ENCODE measurements at places on chromosomes 3 and 15.

DNA sequence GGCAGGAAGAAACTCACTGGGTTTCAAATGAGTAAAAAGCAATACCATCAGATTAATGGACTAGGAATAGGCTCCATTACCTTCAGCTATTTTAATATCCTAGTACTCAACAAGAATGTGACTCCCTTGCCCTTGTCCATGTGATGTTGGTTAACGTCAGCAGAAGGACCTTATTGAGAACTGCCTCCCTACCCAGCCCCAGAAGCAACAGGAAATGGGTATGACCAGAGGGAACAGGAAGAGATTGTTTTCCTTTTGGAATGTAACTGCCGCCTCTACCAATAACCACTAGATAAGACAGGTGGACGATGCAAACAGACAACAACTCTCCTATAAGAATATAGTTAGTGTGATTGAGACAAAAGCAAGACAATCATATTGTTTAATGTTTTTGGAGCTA is 10.4 kb upstream of the MME start:
- no peak overlapping the region for H3K27ac ChIP-seq
- no peak for DNase-seq
- no peak overlapping the region for H3K4me3 ChIP-seq
- no peaks in the 10 kb centered on the region for H3K4me1 ChIP-seq

DNA sequence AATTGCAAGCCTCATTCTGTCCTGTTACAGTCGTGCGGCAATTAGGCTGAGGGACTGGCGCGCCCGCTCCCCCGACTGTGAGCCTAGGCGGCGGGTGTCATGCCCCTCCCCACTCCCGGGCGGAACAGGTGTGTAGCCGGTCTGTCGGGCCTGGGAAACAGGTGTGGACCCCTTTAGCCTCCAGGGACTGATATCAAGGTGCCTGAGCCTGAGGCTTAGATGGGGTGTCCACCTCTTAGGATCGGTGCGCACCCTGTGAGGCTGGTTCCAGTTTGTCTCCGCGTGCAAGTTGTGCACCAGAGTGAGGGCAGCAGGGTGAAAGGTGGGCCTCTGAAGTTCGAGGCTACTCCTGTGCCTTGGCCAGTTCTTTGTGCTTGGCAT is 686 bp downstream of the VPS8 start:
- no peaks in the 10 kb centered on the region for H3K36me3 ChIP-seq
- no peaks in the 10 kb centered on the region for H3K4me1 ChIP-seq

- H3K27ac ChIP-seq, result no peak overlapping the region
- no peaks in the 10 kb centered on the region for H3K27me3 ChIP-seq
- DNase-seq, result peak; percentile 19
- H3K4me3 ChIP-seq, result no peak overlapping the region
- H3K4me1 ChIP-seq, result no peaks in the 10 kb centered on the region
- H3K36me3 ChIP-seq, result no peaks in the 10 kb centered on the region
Observed at GRCh38 chr15:39543651-39544050, 37.2 kb upstream of the THBS1 start.

GRCh38 chr15:85744579-85744978 is 50.1 kb downstream of the KLHL25 start:
- no peak overlapping the region for H3K27ac ChIP-seq
- H3K27me3 ChIP-seq, result no peaks in the 10 kb centered on the region
- peaks cover 3% of the 10 kb centered on the region for H3K4me1 ChIP-seq
- no peak for DNase-seq
- no peak overlapping the region for H3K4me3 ChIP-seq

GRCh38 chr3:150232992-150233451 is 175.1 kb upstream of the TSC22D2 start:
- no peaks in the 10 kb centered on the region for H3K36me3 ChIP-seq
- H3K27ac ChIP-seq, result no peak overlapping the region
- H3K4me3 ChIP-seq, result no peak overlapping the region
- no peak for DNase-seq
- H3K27me3 ChIP-seq, result no peaks in the 10 kb centered on the region
- 0 out of 2 replicates have a peak, but pooled peaks cover under 1% of the 10 kb centered on the region for H3K4me1 ChIP-seq

DNA sequence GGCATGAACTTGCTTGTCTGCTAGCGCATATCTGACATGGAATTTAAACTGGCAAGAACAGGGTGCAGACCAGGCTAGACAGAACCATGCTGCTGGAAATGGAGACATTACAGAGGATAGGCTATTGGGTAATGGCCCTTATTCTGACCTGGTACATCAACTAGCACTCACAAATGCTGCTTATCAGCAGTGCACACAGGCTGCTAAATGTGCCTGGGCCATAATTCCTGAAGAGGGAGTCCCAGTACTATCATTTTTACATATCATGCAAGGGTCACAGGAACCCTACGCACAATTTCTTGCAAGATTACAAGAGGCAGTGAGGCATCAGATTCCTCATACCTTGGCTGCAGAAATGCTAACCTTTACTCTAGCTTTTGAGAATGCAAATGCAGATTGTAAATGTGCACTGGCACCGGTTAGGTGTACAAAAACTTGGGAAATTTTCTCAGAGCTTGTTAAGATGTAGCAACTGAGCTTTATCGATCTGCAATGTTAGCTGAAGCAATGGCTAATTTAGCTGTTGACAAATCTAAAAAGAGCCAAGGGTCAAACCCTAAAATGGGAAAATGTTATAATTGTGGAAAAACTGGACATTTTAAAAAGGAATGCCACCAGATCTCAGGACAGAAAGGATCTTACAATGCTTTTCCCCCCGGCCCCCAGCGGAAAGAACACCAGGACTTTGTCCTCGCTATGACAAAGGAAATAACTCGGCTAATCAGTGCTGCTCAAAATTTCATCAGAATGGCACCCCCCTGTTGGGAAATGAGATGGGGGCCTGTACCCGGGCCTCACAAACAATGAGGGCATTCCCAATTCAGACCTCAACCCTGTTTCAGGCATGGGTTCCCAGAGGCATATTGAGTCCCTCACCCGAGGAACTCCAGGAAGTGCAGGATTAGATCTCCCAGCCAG is 21.1 kb downstream of the CCRL2 start:
- H3K36me3 ChIP-seq, result no peaks in the 10 kb centered on the region
- no peak overlapping the region for H3K27ac ChIP-seq
- no peak overlapping the region for H3K4me3 ChIP-seq
- no peak for DNase-seq
- no peaks in the 10 kb centered on the region for H3K4me1 ChIP-seq

GRCh38 chr15:88635318-88635717 is 3.5 kb upstream of the ISG20 start:
- H3K4me1 ChIP-seq, result peaks cover 19% of the 10 kb centered on the region
- peaks cover 17% of the 10 kb centered on the region for H3K36me3 ChIP-seq
- H3K4me3 ChIP-seq, result no peak overlapping the region

DNA sequence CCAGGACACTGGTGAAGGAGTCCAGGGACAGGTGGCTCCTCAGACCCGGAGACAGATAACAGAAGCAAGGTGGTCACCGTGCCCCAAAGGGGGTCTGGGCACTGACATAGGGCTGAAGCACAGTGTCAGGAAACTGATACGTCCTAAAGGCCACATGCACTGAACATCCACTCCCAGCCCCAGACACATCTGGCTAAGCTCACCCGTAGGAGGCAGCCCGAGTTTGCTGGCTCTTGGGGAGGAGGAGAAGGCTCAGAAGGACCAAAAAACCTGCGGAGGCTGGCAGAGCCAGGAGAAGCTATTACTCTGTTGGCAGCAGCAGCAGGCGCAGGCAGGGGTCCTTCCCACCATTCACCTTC is 1.2 kb downstream of the CACNA2D2 start:
- no peak for DNase-seq
- H3K4me1 ChIP-seq, result peaks cover 11% of the 10 kb centered on the region
- H3K27ac ChIP-seq, result no peak overlapping the region
- H3K36me3 ChIP-seq, result no peaks in the 10 kb centered on the region
- peaks cover 26% of the 10 kb centered on the region for H3K27me3 ChIP-seq

- no peak overlapping the region for H3K27ac ChIP-seq
- no peaks in the 10 kb centered on the region for H3K36me3 ChIP-seq
- no peaks in the 10 kb centered on the region for H3K27me3 ChIP-seq
- H3K4me1 ChIP-seq, result peaks cover 6% of the 10 kb centered on the region
Observed at GRCh38 chr3:47475029-47475569, 642 bp downstream of the SCAP start.

- no peak overlapping the region for H3K4me3 ChIP-seq
- H3K4me1 ChIP-seq, result peaks cover under 1% of the 10 kb centered on the region
- no peak for DNase-seq
- H3K27me3 ChIP-seq, result peaks cover 2% of the 10 kb centered on the region
Observed at GRCh38 chr15:78714890-78715289, 73.9 kb upstream of the CHRNB4 start.

GRCh38 chr15:74129586-74130154 is 716 bp upstream of the ISLR2 start:
- H3K27me3 ChIP-seq, result peaks cover 74% of the 10 kb centered on the region
- DNase-seq, result no peak
- peak overlapping the region; percentile 31 for H3K4me3 ChIP-seq
- no peaks in the 10 kb centered on the region for H3K36me3 ChIP-seq

DNA sequence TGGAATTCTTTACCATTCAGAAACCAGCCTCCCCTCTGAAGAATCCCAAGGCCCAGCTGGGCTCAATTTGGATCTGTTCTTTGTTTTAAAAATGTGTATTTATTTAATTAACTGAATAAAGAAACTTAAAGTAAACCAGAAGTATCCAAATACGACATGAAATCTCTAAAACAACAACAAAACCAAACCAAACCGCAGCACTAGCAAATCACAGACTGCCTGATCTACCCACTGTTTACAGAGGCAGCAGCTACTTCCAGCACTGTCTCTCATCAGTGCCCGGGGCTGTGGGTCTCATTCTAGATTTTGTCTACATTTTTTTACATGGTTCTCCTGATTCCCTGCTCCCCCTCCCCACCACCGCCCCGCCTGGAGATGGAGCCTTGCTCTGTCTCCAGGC is 2.3 kb downstream of the FLNB start:
- H3K27ac ChIP-seq, result no peak overlapping the region
- no peaks in the 10 kb centered on the region for H3K27me3 ChIP-seq
- H3K4me3 ChIP-seq, result peak overlapping the region; percentile 91
- no peak for DNase-seq

GRCh38 chr3:42402394-42403096 is 7.9 kb downstream of the LYZL4 start:
- H3K27ac ChIP-seq, result no peak overlapping the region
- H3K36me3 ChIP-seq, result no peaks in the 10 kb centered on the region
- H3K27me3 ChIP-seq, result no peaks in the 10 kb centered on the region

DNA sequence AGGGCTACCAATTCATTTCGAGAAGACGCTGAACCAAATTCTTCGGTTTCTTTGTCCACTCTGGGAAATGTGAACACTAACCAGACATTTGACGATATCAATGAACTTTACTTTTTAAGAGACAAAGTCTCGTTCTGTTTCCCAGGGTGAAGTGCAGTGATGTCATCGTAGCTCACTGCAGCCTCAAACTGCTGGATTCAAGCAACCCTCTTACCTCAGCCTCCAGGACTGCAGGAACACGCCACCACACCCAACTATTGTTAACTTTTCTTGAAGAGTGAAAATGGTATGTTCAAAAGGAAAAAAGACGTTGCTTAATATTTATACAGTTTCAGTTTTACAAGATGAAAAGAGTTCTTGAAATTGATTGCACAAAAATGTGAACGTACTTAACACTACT is 30.6 kb downstream of the MB21D2 start:
- no peak overlapping the region for H3K27ac ChIP-seq
- peaks cover 19% of the 10 kb centered on the region for H3K4me1 ChIP-seq
- no peak for DNase-seq
- no peak overlapping the region for H3K4me3 ChIP-seq
- H3K27me3 ChIP-seq, result no peaks in the 10 kb centered on the region

DNA sequence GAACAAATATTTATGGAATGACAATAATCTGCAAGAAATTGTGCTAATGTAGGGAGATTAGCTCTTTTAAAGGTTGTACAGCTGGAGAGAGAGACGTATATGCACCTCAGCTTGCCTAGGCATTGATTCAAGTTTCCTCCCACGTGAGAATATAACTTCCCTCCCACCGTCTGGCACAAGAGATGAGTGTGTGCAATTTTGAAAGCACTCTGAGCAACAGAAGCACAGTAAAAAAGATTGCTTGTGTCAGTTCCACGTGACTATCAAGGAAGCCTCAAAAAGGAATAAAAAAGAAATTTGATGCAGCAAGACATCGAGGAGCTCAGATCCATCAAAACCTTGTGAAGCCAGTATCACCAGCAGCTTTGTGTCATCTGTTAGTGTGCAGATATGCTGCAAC is 435.3 kb downstream of the TUSC7 start:
- no peaks in the 10 kb centered on the region for H3K36me3 ChIP-seq
- no peak overlapping the region for H3K27ac ChIP-seq
- no peak for DNase-seq
- H3K4me3 ChIP-seq, result no peak overlapping the region
- H3K27me3 ChIP-seq, result no peaks in the 10 kb centered on the region

DNA sequence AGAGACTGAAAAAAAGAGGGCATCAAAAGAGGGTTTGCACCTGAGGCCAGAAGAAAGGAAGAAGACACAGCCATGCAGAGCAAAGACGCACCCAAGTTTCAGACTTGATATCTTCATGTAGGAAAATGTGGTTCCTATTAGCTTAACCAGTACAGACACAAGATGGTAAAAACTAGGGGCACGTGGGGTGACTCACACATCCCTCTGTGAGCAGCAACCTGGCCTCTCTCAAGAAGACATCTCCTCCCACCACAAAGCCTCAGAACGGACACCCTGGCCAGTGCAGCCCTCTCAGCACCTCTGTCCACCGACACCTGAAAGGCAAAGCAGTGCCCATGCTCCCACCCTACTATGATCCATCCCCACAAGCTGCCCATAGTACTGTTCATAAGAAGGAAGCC is 33.3 kb downstream of the GLB1 start:
- no peak overlapping the region for H3K27ac ChIP-seq
- no peak overlapping the region for H3K4me3 ChIP-seq
- H3K27me3 ChIP-seq, result no peaks in the 10 kb centered on the region
- no peaks in the 10 kb centered on the region for H3K4me1 ChIP-seq
- no peak for DNase-seq

GRCh38 chr3:115805520-115805919 is 182.2 kb downstream of the GAP43 start:
- no peak for DNase-seq
- no peaks in the 10 kb centered on the region for H3K36me3 ChIP-seq
- no peaks in the 10 kb centered on the region for H3K27me3 ChIP-seq
- H3K4me1 ChIP-seq, result peaks cover 2% of the 10 kb centered on the region

GRCh38 chr3:45604596-45604995 is 10.0 kb downstream of the LIMD1 start:
- H3K4me3 ChIP-seq, result no peak overlapping the region
- no peak overlapping the region for H3K27ac ChIP-seq
- peaks cover 4% of the 10 kb centered on the region for H3K4me1 ChIP-seq

GRCh38 chr3:142053835-142054234 is 95.5 kb downstream of the TFDP2 start:
- no peak overlapping the region for H3K4me3 ChIP-seq
- no peak for DNase-seq
- H3K27me3 ChIP-seq, result no peaks in the 10 kb centered on the region
- no peaks in the 10 kb centered on the region for H3K4me1 ChIP-seq
- no peaks in the 10 kb centered on the region for H3K36me3 ChIP-seq

DNA sequence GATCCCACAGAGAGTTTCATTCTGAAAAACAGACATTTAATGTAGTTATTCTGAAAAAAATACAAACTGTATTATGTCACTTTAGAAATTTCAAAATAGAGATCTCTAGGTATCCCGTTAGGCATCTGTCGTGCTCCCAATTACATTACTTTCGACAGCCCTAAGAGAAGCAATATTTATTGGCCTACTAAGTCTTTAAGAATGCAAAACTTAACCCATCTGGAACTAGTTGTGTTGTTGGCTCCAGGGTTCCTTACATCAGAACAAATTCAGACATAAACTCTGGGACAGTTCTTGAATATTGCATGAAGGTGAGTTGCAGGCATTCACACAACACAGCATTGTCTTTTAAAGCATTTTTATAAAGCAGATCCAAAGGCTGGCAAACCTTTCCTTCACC is 498.4 kb downstream of the FHIT start:
- H3K4me1 ChIP-seq, result no peaks in the 10 kb centered on the region
- H3K27me3 ChIP-seq, result no peaks in the 10 kb centered on the region
- no peak overlapping the region for H3K4me3 ChIP-seq
- peaks cover 10% of the 10 kb centered on the region for H3K36me3 ChIP-seq
- DNase-seq, result no peak
